ENCODE measurements at places on chromosomes 16 and 17.
A peak's percentile ranks its signal among the peaks of the same experiment; 100 is the strongest.

DNA sequence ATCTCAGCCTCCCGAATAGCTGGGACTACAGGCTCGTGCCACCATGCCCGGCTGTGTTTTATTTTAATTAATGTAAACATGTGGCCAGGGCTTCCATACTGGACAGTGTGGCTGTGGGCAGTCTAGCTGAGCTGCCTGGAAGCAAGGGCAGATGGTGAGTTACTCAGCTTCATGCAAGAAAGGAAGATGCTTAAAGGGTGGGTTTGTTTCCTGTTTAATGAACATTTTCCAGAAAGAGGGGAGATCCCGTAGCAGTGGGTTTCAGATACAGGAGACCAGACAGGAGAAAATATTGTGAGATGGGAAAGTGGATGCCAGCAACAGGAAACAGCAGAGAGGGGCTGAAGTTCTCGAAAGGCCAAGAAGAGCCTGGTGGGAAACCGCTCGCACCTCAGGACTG, 7.3 kb downstream of the MAPK8IP3 start:
- no peak overlapping the region for H3K4me3 ChIP-seq
- H3K27me3 ChIP-seq = no peaks in the 10 kb centered on the region
- H3K4me1 ChIP-seq = peaks cover 24% of the 10 kb centered on the region
- H3K27ac ChIP-seq = peak overlapping the region; percentile 7

DNA sequence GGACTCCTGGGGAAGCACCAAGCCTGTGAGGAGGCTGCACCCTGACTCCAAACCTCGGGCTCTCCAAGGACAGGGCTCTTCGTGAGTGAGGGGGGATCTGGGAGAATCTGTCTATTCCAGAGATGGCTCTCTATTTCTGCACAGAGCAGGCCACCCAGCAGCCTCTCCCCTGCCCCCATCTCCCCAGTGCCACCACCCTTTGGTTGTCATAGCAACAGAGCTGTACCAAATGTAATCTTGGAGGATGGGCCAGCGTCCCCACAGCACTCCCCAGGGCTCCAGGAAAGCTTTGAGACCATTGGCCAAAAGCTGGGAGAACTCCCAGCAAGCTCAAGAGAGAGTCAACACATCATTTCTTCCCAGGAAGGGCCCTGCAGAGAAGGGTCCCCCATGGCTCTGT, 49.3 kb downstream of the ABCC12 start:
- no peaks in the 10 kb centered on the region for H3K4me1 ChIP-seq
- no peak overlapping the region for H3K4me3 ChIP-seq

DNA sequence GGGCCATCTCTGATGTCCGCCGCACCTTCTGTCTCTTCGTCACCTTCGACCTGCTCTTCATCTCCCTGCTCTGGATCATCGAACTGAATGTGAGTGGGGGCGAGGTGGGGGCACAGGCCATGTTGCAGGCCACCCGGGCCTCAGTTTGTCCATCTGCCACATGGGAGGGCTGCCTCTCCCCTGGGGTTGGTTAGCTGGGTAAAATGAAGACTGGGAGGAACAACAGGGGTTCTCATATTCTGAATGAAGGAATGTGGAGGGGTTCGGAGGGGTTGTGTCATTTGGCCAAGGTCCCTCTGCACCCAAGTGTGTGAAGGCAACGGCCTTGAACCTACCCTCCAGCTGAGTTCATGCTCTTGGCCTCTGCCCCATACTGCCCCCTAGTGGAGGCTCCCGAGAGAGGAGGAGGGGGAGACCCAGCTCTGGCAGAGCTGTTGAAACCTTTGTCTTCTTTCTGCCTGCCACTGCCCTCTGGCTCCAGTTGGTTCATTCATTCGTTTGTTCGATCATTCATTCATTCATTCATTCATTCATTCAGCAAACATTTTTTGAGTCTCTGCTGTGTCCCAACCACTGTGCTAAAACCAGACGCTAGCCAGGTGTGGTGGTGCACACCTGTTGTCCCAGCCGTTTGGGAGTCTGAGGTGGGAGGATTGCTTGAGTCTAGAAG, 11.4 kb upstream of the TCAP start:
- no peaks in the 10 kb centered on the region for H3K27me3 ChIP-seq
- peak overlapping the region; percentile 1 for H3K4me3 ChIP-seq
- no peak for DNase-seq
- H3K27ac ChIP-seq = peak overlapping the region; percentile 34
- H3K36me3 ChIP-seq = peaks cover 23% of the 10 kb centered on the region

- H3K4me1 ChIP-seq = peaks cover 10% of the 10 kb centered on the region
- peaks cover 15% of the 10 kb centered on the region for H3K27me3 ChIP-seq
- H3K36me3 ChIP-seq = no peaks in the 10 kb centered on the region
- DNase-seq = no peak
- H3K4me3 ChIP-seq = no peak overlapping the region
- H3K27ac ChIP-seq = no peak overlapping the region
Observed at GRCh38 chr17:73722165-73722564, 77.9 kb upstream of the SDK2 start.

- H3K36me3 ChIP-seq = peaks cover 30% of the 10 kb centered on the region
- no peak overlapping the region for H3K27ac ChIP-seq
- H3K4me3 ChIP-seq = no peak overlapping the region
- no peak for DNase-seq
- H3K27me3 ChIP-seq = no peaks in the 10 kb centered on the region
- peaks cover 6% of the 10 kb centered on the region for H3K4me1 ChIP-seq
Observed at GRCh38 chr17:7515911-7516610, 31.9 kb downstream of the POLR2A start.

- peaks cover 4% of the 10 kb centered on the region for H3K36me3 ChIP-seq
- H3K4me1 ChIP-seq = peaks cover 16% of the 10 kb centered on the region
- H3K4me3 ChIP-seq = no peak overlapping the region
- H3K27me3 ChIP-seq = no peaks in the 10 kb centered on the region
- no peak for DNase-seq
- H3K27ac ChIP-seq = no peak overlapping the region
Observed at GRCh38 chr17:60679287-60679686, 1.6 kb downstream of the BCAS3 start.

DNA sequence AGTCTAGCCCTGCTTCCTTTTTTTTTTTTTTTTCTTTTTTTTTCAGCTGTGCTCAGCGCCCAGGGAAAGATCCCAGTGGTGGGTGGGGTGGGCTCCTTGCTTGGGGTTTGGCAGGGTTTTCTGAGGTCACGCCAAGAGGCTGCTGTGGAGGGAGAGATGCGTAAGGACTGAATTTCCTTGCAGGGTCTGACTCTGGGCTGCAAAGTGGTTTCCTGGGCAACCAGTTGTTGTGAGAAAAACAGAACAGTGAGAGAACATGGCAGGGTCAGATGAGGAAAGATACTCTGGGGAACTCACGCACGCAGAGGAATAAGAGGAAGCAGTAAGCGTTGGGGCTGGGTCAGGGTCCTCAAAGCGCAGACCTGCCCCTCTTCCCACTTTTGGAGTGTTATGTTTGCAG, 119.5 kb downstream of the IRF8 start:
- no peaks in the 10 kb centered on the region for H3K36me3 ChIP-seq
- no peak overlapping the region for H3K4me3 ChIP-seq
- no peak for DNase-seq
- H3K4me1 ChIP-seq = peaks cover 32% of the 10 kb centered on the region

- no peak overlapping the region for H3K27ac ChIP-seq
- no peaks in the 10 kb centered on the region for H3K36me3 ChIP-seq
- DNase-seq = no peak
- H3K27me3 ChIP-seq = no peaks in the 10 kb centered on the region
- no peak overlapping the region for H3K4me3 ChIP-seq
Observed at GRCh38 chr16:49978569-49979326, 46.3 kb upstream of the CNEP1R1 start.

GRCh38 chr16:79618041-79618691, 17.6 kb upstream of the MAF start:
- H3K4me1 ChIP-seq = no peaks in the 10 kb centered on the region
- no peak overlapping the region for H3K27ac ChIP-seq
- no peak for DNase-seq

- no peak for DNase-seq
- peaks cover 49% of the 10 kb centered on the region for H3K4me1 ChIP-seq
- peak overlapping the region; percentile 17 for H3K4me3 ChIP-seq
- H3K36me3 ChIP-seq = peaks cover 2% of the 10 kb centered on the region
- peak overlapping the region; percentile 32 for H3K27ac ChIP-seq
Observed at GRCh38 chr17:1720856-1721386, 3.6 kb upstream of the WDR81 start.

- DNase-seq = peak; percentile 98
- peaks cover 35% of the 10 kb centered on the region for H3K4me1 ChIP-seq
- H3K36me3 ChIP-seq = no peaks in the 10 kb centered on the region
- H3K27me3 ChIP-seq = no peaks in the 10 kb centered on the region
Observed at GRCh38 chr16:4624015-4624826, at the start of gene MGRN1. Gene MGRN1 (plus strand): TSS chr16:4624826. CDS start chr16:4624961, 135 bp downstream.

GRCh38 chr16:86363057-86363490, 147.3 kb upstream of the FOXF1 start:
- no peak for DNase-seq
- no peak overlapping the region for H3K4me3 ChIP-seq
- H3K27me3 ChIP-seq = no peaks in the 10 kb centered on the region
- H3K4me1 ChIP-seq = no peaks in the 10 kb centered on the region

DNA sequence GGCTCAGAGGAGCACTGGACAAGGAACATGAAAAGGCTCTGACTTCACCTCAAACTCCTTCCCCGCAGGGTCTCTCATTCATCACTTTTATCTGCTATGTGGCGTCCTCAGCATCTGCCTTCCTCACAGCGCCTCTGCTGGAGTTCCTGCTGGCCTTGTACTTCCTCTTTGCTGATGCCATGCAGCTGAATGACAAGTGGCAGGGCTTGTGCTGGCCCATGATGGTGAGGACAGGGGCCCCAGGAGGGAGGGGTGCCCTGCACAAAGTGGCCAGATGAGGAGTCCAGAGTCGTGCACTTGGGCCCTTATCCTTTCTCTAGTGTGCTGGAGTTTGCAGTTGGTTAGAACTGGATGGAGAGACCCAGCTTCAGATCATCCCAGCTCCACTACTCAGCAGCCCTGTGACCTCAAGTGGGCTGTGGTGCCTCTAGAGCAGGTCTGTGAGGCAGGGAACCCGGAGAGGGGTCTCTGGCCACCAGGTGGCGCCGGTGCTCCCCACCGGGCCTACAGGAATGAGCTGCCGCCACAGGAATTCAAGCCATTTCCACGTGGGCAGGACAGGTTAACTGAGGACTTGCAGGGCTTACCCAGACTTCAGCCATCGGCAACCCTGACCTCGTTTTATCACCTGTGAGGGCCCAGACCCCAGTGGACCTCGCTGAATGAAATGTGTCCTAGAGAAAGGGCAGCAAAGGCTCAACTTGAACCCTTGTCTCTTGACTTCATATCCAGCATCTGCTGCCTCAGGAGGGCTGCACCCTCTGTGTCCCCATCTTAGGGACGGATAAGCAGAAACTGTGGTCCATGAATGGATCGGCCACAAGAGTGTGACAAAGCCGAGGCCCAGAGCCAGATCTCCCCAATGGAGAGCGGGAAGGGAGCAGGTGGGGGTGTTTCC, 4.0 kb downstream of the CMTM3 start:
- H3K4me1 ChIP-seq = peaks cover 46% of the 10 kb centered on the region
- no peak for DNase-seq
- peaks cover 27% of the 10 kb centered on the region for H3K27me3 ChIP-seq

- no peak for DNase-seq
- H3K27ac ChIP-seq = peak overlapping the region; percentile 10
- H3K4me1 ChIP-seq = no peaks in the 10 kb centered on the region
- peak overlapping the region; percentile 27 for H3K4me3 ChIP-seq
Observed at GRCh38 chr16:89957216-89957785, 8.7 kb downstream of the DEF8 start.

- peaks cover 61% of the 10 kb centered on the region for H3K36me3 ChIP-seq
- no peak for DNase-seq
- no peak overlapping the region for H3K4me3 ChIP-seq
- no peaks in the 10 kb centered on the region for H3K4me1 ChIP-seq
Observed at GRCh38 chr16:25151996-25152395, 40.5 kb downstream of the LCMT1 start.

DNA sequence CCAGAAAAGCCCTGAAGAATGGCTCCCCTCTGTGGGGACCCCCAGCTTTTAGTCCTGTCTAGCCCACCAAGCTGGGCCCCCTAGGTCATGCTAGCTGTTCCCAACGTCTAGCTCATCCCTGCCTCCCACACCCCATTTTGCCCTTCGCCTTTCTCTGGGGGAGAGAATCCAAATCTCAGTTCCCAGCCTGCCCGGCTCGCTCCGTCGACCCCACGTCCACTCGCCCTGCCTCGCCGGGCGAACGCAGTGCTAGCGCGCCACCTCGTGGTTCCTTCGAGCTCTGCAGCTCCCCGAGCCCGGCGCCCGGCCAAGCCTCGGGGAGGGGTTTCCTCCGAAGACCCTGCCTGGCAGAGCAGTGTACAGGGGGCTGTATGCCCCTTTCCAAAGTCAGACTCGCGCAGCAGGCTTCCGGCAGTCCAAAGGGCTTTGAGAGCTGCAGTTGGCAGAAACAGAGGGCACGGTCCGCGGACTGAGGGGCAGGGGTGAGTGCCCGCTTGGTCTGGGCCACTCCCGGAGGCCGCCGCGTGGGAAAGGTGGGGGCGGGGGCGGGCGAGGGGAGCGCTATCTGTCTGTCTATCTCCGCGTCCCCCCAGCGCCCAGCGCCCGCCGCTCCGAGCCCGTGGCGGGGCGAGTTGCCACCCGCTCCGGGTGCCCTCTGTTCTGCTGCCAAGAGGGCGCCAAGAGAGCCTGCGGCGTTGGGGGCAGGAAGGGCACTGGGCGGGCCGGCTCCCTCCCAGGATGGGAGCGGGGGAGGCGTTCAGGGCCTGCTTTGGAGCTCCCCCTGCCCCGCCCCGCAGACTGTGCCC, 1.7 kb upstream of the DLX3 start:
- no peak for DNase-seq
- no peak overlapping the region for H3K27ac ChIP-seq
- peak overlapping the region; percentile 44 for H3K4me3 ChIP-seq

GRCh38 chr17:61511480-61512182, 59.4 kb downstream of the TBX4 start:
- peak; percentile 57 for DNase-seq
- H3K27ac ChIP-seq = no peak overlapping the region
- H3K36me3 ChIP-seq = no peaks in the 10 kb centered on the region
- H3K4me3 ChIP-seq = no peak overlapping the region

DNA sequence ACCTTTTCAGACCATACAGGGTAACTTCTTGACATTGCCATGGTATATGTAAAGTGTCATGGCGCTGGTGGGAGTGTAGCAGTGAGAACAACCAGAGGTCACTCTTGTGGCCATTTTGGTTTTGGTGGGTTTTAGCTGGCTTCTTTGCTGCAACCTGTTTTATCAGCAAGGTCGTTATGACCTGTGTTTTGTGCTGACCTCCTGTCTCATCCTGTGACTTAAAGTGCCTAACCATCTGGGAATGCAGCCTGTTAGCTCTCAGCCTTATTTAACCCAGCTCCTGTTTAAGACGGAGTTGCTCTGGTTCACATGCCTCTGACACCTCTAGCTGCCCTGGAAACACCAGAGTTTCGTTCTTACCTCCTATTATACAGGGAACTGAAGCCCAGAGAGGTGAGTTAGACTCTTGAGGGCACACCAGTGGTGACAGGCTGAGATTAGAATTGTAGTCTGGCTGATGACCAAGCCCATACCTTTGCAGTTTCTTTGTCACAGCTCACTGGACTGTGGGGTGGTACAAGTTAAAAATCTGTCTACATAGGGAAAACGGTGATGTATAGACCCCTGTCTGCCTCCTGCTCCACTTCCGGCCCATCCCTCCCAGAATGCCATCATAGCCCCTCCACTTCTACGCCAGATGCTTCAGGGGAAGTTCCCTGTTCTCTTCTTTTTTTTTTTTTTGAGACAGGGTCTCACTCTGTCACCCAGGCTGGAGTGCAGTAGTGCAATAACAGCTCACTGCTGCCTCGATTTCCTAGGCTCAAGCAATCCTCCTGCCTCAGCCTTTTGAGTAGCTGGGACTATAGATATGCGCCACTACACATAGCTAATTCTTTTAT, 21.0 kb downstream of the KSR1 start:
- DNase-seq = no peak
- no peak overlapping the region for H3K27ac ChIP-seq
- no peak overlapping the region for H3K4me3 ChIP-seq
- no peaks in the 10 kb centered on the region for H3K36me3 ChIP-seq

All from esophagus muscularis mucosa (tissue), 4 donors.